ENCODE measurements at places on chromosomes 5 and 9.

DNA sequence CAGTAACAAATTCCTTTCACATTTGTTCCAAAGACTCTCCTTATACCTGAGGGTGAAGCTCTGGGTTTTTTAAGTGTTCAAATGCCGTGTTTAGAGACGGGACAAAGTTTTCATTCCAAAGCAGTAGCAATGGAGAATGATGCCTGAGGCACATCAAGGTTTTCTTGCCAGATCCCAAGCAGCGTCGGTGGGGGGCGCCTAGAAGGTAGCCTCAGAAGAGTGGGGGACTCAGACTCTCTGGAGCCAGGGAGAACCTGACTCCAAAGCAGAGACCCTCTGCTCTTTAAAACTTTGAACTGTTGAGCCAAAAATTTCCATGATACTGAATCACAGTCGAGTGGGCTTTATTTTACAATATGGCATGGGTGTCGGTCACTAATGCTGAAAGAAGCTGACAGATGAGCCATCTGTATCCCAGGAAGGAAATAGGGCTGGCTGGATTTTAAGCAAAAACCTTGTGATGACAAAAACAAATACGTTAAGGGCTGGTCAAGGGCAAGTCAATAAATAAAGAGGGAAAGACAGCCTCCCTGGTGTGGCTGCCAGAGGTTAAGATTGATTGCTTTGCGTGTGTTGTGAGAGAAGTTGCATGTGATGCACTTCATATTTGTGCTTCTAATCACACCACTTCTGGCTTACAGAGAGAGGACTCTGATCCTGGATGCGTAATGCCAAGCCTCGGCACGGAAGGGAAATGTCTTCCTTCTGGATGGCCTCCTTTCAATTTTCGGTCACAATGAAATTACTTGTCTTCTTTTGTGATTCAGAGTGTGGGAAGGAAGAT lies 161.1 kb upstream of the EFNA5 start:
- no peak for DNase-seq
- H3K4me1 ChIP-seq = no peaks in the 10 kb centered on the region
- no peaks in the 10 kb centered on the region for H3K36me3 ChIP-seq
- no peak overlapping the region for H3K27ac ChIP-seq
- no peak overlapping the region for H3K4me3 ChIP-seq

DNA sequence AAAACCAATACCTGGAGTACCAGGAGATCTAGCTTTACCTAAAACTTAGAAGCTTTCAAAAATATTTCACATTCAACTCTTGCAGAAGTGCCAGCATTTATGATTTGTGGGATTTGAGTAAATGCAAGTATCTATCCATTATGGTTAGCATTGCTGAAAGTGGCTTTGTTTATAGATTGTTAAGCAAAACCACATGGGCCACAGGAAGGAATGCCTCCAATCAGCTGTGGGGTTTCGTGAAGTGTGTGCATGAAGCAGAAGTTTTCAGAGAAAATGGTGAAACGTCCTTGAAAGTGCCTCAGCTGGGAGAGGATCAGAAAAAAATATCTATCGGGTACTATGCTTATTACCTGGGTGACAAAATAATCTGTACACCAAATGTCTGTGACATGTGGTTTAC lies 4.2 kb downstream of the LECT2 start:
- no peaks in the 10 kb centered on the region for H3K4me1 ChIP-seq
- DNase-seq = no peak
- no peaks in the 10 kb centered on the region for H3K27me3 ChIP-seq

GRCh38 chr9:115340314-115340713 lies 222.4 kb upstream of the TNC start:
- H3K27ac ChIP-seq = no peak overlapping the region
- H3K27me3 ChIP-seq = no peaks in the 10 kb centered on the region
- no peaks in the 10 kb centered on the region for H3K4me1 ChIP-seq
- H3K4me3 ChIP-seq = no peak overlapping the region
- H3K36me3 ChIP-seq = no peaks in the 10 kb centered on the region

- peak; percentile 58 for DNase-seq
- H3K27ac ChIP-seq = peak overlapping the region; percentile 51
- H3K4me1 ChIP-seq = no peaks in the 10 kb centered on the region
- no peaks in the 10 kb centered on the region for H3K36me3 ChIP-seq
Measured at GRCh38 chr5:179530069-179530998, 20.0 kb upstream of the RUFY1 start.

- H3K4me3 ChIP-seq = no peak overlapping the region
- H3K4me1 ChIP-seq = no peaks in the 10 kb centered on the region
- H3K27ac ChIP-seq = no peak overlapping the region
Measured at GRCh38 chr5:173762930-173763329, 125.2 kb upstream of the CPEB4 start.

DNA sequence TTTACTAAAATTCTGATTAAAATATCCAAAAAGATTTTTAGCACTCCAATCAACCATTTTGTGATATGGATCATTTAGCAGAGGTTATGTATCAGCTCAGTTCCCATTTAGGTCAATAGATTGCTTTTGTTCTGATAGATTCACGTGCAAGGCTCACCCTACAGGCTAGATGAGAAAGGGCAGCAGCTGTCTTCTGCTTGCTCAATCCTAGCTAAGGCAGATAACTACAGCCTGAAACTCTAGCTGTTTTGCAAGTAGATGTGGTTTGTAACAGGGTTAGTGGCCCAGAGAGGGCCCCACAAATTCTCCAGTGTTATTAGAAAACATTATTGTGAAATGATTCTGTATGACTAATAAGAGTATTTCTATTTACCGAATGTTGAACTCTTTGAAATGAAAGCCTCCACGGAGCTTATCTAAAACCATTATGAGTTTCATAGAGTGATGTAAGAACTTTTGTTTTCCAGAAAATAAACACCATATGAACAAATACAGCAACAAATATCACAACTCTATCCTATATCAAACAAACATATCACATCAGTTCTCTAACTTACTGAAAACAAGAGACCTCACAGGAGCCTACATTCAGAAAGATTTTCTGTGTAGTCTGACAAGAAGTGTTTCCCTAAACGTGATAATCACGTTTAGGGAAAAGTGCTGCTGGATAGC lies 841.9 kb upstream of the ACO1 start:
- H3K4me3 ChIP-seq = no peak overlapping the region
- H3K27me3 ChIP-seq = no peaks in the 10 kb centered on the region

GRCh38 chr5:127206320-127207113 lies 84.1 kb upstream of the MEGF10 start:
- H3K4me3 ChIP-seq = no peak overlapping the region
- H3K36me3 ChIP-seq = no peaks in the 10 kb centered on the region
- H3K27ac ChIP-seq = no peak overlapping the region
